ENCODE measurements at places on chromosomes 2 and 18.

DNA sequence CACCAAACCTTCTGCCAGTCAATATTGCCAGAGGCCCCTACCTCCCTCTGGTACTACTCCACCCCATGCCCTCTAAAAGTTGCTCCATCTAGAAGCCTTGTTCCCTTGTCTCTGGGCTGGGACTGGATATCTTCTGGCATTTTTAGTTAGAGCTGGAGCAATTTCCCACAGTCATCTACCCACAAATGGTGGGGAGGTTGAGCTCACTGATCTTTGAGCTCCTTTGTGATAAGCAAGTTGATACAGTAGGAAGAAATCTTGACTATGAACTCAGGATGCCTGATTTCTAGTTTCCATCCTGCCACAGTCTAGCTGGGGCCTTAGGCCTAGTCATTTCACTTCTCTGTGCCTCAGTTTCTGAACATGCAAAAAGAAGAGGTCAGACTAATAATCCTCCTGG is 155.0 kb downstream of the MAIP1 start:
- no peak for DNase-seq

DNA sequence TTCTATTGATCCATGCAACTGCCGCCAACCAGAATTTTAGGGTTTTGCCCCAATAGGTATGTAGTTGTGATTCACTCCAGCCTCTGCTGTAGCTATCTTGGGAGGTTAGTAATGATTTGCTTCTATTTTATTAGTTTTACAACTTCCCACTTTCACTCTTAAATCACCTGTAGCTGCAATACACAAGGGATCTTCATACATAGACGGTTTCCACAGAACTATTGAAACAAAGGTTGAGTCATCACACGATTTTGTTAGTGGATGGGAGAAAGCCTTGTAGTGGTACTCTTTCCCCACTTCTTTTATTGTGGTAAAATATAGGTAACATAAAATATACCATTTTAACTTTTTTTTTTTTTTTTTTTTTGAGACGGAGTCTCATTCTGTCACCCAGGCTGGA is 104.2 kb upstream of the SPRED2 start:
- no peak for DNase-seq

DNA sequence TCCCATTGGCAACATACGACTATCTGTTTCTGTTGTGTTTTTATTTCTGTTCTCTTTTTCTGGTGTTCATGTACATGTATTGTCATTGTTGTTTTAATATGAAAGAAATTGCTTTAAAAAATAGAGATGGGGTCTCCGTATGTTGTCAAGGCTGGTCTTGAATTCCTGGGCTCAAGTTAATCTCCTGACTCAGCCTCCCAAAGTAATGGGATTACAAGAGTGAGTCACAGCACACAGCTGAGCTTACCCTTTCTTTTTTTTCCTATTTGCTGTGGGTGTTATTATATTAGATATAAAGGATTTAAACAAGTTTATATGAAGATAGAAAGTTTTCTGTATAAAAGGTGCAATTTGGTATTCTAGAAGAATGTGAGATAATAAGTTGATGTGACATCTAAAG is 554.6 kb downstream of the DSC3 start:
- no peak for DNase-seq

- DNase-seq = peak; percentile 61
Observed at GRCh38 chr2:6181525-6181924, 489.3 kb downstream of the SOX11 start.

- DNase-seq = peak; percentile 77
Observed at GRCh38 chr2:26942543-26943295, 27.7 kb upstream of the MAPRE3 start.

- DNase-seq = no peak
Observed at GRCh38 chr18:9739516-9739915, 31.4 kb downstream of the RAB31 start.

DNA sequence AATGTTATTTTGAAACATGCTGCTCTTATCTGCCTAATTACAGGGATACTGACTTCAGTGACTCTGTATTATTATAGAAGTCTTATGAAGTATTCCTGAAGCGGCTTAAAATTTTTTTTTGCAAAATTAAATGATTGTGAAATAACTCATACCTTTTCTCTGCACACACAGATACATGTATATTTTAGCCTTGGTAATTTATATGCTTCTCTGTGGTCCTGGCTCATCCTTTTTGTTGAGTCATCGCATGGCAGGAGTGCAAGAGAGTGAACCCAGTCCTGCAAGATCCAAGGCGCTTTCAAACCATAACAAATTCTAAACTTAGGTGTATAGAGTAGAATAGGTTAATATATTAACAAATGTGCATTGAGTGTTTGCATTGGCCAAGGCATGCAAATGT is 8.6 kb downstream of the CCNT2 start:
- DNase-seq = peak; percentile 36

DNA sequence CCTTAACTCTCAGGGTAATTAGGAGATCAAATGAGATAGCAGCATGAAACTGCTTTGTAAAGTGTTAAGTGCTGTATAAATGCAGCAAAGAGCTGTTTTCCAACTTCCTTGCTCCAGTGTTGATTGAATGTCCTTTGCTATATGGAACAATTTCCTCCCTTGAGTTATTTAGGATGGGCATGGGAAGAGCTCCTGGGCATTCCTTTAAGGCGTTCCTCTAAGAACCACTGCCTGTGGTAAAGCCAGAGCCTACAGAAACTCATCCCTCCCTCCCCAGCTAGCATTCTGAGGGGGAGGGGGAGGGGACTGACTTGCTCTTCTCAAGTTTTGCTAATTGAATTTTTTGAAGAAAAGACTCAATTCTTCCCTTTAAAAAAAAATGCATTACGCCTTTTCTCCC is 1.4 kb downstream of the AKAIN1 start:
- DNase-seq = no peak

DNA sequence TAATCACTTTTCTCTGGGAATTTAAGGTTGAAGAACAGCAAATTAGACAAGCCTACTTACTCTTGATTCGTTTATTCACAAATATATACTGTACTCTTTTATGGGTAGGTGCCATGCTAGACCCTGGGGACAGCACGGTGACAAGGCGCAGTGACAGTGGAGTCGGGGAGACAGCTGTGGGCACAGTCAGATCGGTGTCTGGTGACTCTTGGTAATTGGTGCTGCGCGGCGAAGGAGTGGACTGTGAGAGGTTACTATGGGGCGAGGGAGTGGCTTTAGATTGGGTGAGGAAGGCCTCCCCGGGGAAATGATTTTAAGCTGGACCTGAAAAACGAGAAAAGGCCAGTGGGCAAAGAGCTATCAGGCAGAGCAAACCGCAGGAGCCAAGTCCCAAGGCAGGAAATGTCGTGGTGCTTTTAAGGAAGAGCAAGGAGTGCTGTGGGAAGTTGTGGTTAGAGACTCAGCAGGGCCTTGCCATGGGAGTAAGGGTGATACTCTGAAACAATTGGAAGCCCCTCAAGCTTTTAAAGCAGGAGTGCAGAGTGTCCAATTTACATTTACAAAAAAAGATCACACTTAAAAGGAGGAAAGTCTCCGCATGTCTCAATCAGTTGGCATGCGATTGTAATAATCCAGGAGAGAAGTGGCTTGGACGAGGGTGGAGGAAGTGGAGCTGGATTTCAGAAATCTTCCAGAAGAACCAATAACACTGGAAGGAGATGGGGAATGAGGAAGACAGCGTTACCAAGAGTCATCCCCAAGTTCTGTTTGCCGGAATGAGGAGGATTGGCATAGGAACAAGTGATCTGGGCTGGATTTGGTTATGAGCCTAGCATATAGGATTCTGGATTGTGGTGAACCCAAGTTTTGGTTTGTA is 36.1 kb upstream of the TXNDC2 start:
- peak; percentile 88 for DNase-seq

- DNase-seq = peak; percentile 51
Observed at GRCh38 chr2:109560265-109560664, 53.5 kb downstream of the SEPTIN10 start.

GRCh38 chr2:240584486-240585031 is 2.0 kb upstream of the CAPN10 start:
- DNase-seq = peak; percentile 71

DNA sequence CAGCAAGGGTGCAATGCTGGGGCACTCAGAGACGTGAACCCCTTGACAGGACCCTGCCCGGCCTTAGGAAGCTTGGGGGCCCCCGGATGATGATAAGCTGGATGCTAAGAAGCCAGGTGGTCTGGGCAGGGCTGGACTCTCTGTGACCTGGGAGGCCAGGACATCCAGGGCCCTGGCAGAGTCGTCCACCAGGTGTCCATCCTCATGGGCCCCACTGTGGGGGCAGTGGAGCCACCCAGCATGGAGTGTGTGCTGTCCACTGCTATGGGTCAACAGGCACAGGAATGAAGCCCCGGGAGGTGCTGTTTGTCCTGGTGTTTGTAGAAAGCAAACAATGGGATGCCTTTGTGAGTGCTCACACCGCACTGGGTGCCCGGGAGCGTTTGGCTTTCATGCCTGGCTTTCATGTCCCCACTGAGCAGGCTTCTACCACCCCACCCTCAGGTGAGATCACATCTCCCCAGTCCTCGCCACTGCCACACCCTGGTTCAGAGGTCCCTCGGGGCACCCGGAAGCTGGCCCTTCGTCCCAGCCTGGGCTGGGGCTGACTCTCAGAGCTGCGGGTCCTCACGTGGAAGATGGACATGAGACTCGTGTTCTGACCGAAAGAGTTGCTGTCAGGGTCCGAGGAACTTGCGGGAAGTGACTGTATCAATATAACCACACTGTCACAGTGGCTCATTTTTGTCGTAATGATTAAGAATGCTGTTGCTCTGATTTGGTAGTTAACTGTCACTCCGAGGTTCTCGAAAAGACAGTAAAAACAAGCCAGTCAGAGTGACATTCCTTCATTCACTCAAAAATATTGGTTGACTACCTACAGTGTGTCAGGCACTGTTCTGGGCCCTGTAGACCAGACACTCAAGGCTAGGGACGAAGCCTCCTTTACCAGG is 53.3 kb downstream of the INHBB start:
- DNase-seq = no peak

GRCh38 chr2:46666754-46667153 is 187.4 kb downstream of the TMEM247 start:
- DNase-seq = no peak

GRCh38 chr2:158578703-158579330 is 122.1 kb downstream of the PKP4 start:
- DNase-seq = no peak

- no peak for DNase-seq
Observed at GRCh38 chr2:180352620-180353019, 345.5 kb upstream of the CWC22 start.

DNA sequence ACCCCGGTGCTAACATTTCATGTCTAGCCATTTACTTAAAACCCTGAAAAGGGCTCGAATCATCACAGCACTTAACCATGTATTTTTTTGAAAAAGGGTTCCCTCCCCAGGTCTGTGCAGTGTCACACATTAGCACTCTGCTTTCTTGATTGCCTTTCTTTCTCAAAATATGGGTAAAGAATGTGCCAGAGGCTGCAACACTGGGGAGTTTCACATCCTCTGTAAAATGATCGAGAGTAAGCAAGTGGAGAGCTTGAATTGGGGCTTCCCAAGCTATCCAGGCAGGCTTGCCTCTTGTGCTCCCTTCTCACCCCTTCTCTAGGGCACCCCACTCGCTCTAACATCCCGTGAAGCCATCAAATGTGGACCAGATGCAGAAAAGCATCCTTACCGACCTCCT is 177.0 kb upstream of the CCDC68 start:
- no peak for DNase-seq

GRCh38 chr2:205495819-205496218 is 186.5 kb upstream of the NRP2 start:
- DNase-seq = no peak

DNA sequence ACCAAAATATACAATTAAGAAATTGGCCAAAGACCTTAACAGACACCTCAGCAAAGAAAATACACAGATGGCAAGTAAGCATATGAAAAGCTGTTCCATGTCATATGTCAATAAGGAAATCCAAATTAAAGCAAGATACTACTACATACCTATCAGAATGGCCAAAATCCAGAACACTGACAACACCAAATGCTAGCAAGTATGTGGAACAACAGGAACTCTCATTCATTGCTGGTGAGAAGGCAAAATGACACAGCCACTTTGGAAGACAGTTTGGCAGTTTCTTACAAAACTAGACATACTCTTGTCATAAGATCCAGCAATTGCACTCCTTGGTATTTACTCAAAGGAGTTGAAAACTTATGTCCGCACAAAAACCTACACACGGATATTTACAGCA is 20.3 kb upstream of the DNAJC10 start:
- no peak for DNase-seq

GRCh38 chr2:221895366-221896121 is 323.4 kb upstream of the EPHA4 start:
- no peak for DNase-seq

DNA sequence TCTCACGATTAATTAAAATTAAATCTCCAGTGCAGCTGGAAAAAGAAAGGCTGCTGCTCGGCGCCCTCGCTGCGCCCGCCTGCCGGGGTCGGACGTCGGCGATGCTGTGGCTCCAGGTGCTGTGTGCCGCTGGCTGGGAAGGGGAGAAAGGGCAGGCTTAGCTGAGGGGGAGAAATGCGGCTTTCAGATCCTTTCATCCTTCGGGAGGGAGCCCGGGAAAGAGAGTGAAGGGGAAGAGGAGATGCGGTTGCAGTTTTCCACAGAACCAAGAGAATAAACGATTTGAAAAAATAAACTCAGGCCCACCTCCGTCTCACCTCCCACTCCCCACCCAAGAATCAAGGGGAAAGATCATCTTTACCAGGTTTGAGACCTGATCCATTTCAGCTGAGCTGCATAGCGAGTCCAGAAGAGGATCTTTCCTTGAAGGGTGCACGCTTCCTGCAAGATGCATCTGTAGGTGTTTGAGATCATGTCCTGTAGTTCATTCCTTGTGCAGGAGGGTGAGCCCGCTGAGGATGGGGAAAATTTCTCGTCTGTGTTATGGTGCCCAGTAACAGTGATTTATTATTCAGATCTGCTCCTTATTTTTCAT is 495 bp downstream of the TMEM169 start:
- DNase-seq = no peak

DNA sequence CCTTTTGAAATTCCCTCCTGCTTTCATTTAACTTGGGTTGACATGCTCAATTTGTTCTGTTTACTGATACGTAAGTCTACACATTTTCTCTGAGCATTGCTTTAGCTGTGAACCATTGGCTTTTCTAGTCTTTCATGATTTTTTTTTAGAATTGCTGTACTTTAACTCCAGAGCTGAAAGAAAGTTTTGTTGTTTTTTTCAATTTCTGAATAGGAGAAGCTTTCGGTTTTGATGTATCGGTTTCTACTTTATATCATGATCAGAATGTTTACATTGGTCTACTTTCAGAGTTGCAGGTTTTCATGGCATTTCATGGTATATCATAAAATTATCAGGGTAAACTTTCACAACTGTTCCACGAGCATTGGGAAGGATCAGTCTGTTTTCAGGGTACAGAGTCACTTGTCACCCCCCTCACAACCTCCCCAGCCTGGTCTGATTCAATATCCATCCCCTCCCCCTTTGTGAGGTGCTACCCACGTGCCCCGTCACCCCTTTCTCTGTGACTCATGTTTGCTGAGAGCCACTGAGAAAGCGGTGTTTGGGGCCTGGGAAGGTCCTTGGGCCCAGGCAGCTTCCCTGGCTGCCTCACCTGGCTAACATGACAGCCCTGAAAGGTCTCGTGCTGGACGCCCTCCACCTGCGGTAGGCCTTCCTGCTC is 7.0 kb downstream of the ASTL start:
- DNase-seq = no peak

- no peak for DNase-seq
Observed at GRCh38 chr2:183532514-183532913, 408.3 kb downstream of the NUP35 start.

- no peak for DNase-seq
Observed at GRCh38 chr2:236573066-236573929, 3.7 kb downstream of the ACKR3 start.

Measured in hematopoietic multipotent progenitor cell treated with erythropoietin and hydrocortisone succinate and interleukin-3 and kit ligand, for 4 days (in vitro differentiated cells).